Pancreas (tissue), 10 donors: ENCODE measurements at places on chromosomes 1 and 21. TPM values are rescaled to one million over a fixed set of nuclear protein-coding genes. Genes with fewer than 3 reads are reported as not detected.

Gene CHRM3
- total RNA-seq = 29.3 TPM

Gene GRIK1
- total RNA-seq = 0.09 TPM

Gene IRF6
- 36.8 TPM for total RNA-seq

Gene TRIM45
- total RNA-seq = 2.4 TPM

Gene SLC45A3
- total RNA-seq = 2.1 TPM

Gene FAM131C
- total RNA-seq = 1.9 TPM

Gene WNT2B
- total RNA-seq = 2.0 TPM

Gene DYRK3
- 3.1 TPM for total RNA-seq

- no peaks in the 10 kb centered on the region for H3K27me3 ChIP-seq
- no peaks in the 10 kb centered on the region for H3K36me3 ChIP-seq
- DNase-seq = no peak
Observed at GRCh38 chr21:27314131-27314530, 347.2 kb upstream of the ADAMTS5 start.

GRCh38 chr1:156498432-156499193 lies 2.0 kb downstream of the MEF2D start:
- H3K4me1 ChIP-seq = peaks cover 69% of the 10 kb centered on the region
- peak overlapping the region; percentile 100 for H3K27ac ChIP-seq
- H3K36me3 ChIP-seq = no peaks in the 10 kb centered on the region
- peak overlapping the region; percentile 97 for H3K4me3 ChIP-seq
- DNase-seq = peak; percentile 79
- no peaks in the 10 kb centered on the region for H3K27me3 ChIP-seq

GRCh38 chr1:170586321-170587252 lies 54.6 kb downstream of the GORAB start:
- H3K36me3 ChIP-seq = no peaks in the 10 kb centered on the region
- no peaks in the 10 kb centered on the region for H3K27me3 ChIP-seq
- H3K27ac ChIP-seq = no peak overlapping the region
- H3K4me1 ChIP-seq = no peaks in the 10 kb centered on the region
- DNase-seq = no peak

DNA sequence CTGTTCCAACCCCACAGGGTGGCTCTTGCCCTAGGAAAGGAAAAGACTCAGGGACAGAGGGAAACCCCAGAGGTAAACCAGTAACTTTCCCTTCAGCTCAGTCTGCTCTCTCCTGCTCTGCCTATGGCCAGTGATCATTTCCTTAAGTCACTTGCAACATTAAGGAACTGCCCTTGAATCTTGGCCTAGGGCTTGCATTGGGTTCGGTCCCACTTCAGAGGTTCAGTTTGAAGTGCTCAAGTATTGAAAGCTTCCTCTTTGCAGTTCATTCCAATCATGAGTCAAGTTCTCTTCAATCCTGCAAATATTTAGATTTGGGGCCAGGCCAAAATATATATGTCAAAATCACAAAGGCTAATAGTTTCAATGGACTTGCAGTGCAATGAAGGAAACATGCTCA lies 97.7 kb upstream of the IRF2BP2 start:
- no peaks in the 10 kb centered on the region for H3K27me3 ChIP-seq
- H3K36me3 ChIP-seq = no peaks in the 10 kb centered on the region
- no peaks in the 10 kb centered on the region for H3K4me1 ChIP-seq
- H3K4me3 ChIP-seq = no peak overlapping the region
- no peak overlapping the region for H3K27ac ChIP-seq

GRCh38 chr1:3222042-3222692 lies 153.2 kb downstream of the PRDM16 start:
- H3K4me1 ChIP-seq = peaks cover 54% of the 10 kb centered on the region
- peak overlapping the region; percentile 13 for H3K4me3 ChIP-seq
- peak; percentile 94 for DNase-seq

- no peaks in the 10 kb centered on the region for H3K36me3 ChIP-seq
- H3K4me1 ChIP-seq = no peaks in the 10 kb centered on the region
- H3K27ac ChIP-seq = no peak overlapping the region
- no peak overlapping the region for H3K4me3 ChIP-seq
- DNase-seq = no peak
- no peaks in the 10 kb centered on the region for H3K27me3 ChIP-seq
Observed at GRCh38 chr1:151508833-151509232, 2.4 kb upstream of the CGN start.

GRCh38 chr1:47179988-47180563 lies 9.8 kb downstream of the PDZK1IP1 start:
- H3K4me1 ChIP-seq = peaks cover 12% of the 10 kb centered on the region
- no peak for DNase-seq
- H3K4me3 ChIP-seq = peak overlapping the region; percentile 39
- no peaks in the 10 kb centered on the region for H3K27me3 ChIP-seq

DNA sequence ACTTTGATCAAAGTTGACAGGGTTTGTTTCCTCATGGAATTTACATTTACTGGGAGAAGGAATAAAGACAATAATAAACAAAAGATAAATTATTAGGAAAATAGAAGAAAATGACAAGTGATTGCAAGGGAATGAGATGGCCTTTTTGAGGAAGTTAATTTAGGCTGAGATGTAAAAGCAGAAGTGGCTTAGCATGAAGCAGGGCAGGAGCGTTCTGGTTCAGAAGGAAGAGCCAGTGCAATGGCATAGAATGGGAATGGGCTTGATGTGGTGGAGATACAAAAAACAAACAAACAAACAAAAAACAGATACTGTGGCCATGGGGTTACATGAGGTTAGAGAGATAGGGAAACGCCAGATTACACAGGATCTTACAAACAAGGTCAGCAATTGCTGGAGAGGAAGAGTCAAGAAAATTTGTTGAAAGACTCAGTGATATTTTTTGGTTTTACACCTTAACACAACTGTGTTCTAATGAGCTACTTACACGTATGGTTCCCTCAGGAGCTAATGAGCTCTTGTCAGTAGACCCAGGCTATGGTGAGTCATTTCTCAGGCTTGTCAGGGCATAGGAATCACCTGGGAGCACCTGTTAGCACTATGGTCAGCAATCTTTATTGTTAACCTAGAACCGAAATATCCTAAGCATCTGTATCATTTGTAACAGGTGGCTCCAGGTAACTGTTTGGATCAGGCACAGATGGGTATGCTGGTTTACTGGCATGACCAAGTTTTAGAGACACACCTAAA lies 8.7 kb upstream of the CADM3 start:
- no peak overlapping the region for H3K27ac ChIP-seq
- H3K4me3 ChIP-seq = no peak overlapping the region
- no peak for DNase-seq
- H3K27me3 ChIP-seq = peaks cover 7% of the 10 kb centered on the region
- H3K4me1 ChIP-seq = no peaks in the 10 kb centered on the region

DNA sequence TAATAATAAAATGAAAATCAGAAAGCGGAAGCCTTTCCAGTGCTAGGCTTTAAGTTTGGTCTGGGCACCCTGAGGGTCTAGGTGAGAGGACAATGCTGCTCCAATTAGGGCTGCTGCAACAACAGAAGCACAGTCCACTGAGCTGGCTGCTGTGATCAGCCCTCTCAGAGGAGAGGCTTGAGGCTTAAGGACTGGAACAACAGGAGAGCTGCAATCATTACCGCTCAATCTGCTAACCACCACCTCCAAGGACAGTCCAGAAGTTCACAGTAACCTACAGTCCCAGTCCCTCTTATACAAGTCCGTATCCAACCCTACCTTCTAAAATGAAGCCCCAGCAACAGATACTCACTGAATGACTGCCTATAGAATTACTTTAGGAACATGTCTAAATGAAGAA lies 62.1 kb downstream of the USP24 start:
- H3K27me3 ChIP-seq = no peaks in the 10 kb centered on the region
- peaks cover 7% of the 10 kb centered on the region for H3K36me3 ChIP-seq
- no peak overlapping the region for H3K27ac ChIP-seq
- no peak overlapping the region for H3K4me3 ChIP-seq
- no peak for DNase-seq

GRCh38 chr1:107804741-107805140 lies 160.2 kb downstream of the VAV3 start:
- H3K27me3 ChIP-seq = no peaks in the 10 kb centered on the region
- no peaks in the 10 kb centered on the region for H3K36me3 ChIP-seq
- no peak overlapping the region for H3K4me3 ChIP-seq
- H3K27ac ChIP-seq = no peak overlapping the region

GRCh38 chr1:13762642-13763041 lies 62.7 kb downstream of the PRDM2 start:
- H3K36me3 ChIP-seq = no peaks in the 10 kb centered on the region
- no peak overlapping the region for H3K27ac ChIP-seq
- no peak overlapping the region for H3K4me3 ChIP-seq
- no peak for DNase-seq

DNA sequence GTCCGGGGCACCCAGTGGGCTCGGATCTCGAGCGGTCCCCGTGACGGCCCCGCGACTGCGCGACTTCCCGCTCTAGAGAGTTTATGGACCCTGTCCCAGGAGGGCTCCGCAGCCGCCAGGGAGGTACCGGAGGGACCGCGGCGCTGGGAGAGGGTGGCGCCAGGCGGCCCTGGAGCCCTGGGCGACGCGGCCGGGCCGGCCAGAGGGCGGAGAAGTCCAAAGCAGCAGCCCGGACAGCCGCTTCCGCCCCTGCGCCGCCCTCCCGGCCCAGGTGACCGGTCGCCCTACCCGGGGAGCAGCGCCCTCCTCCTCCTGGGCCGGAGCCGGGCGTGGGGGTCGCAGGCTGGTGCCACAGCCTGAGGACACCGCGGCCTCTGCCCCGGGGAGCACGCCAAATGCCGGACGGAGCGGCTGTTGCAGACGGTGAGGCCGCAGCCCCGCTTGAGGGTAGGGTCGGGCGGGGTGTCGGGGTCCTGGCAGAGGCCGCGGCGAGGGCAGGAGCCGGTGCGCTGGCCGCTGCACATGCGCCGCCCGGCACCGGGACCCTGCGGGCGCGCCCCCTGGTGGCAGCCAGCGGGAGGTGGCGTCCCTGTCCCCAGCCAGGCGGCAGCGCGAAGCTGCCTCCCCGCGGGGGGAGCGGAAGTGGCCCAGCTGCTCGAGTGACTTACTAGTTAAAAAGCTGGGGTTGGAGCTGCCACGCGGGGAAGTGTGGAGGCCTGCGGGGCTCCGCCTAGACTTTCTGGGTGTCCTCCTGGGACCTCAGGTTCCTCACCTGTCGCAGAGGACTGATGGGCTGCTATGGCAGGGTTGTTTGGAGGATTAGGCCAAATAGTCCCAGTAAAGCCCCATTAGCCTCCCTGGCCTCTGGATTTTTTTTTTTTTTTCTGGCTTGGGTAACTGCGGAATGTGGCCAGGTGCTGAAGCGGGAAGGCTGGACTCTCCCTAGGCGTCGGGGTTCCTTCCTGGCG lies 20.9 kb upstream of the ZNF678 start:
- DNase-seq = peak; percentile 95
- peak overlapping the region; percentile 57 for H3K4me3 ChIP-seq
- H3K36me3 ChIP-seq = no peaks in the 10 kb centered on the region
- H3K27me3 ChIP-seq = no peaks in the 10 kb centered on the region
- peak overlapping the region; percentile 68 for H3K27ac ChIP-seq

DNA sequence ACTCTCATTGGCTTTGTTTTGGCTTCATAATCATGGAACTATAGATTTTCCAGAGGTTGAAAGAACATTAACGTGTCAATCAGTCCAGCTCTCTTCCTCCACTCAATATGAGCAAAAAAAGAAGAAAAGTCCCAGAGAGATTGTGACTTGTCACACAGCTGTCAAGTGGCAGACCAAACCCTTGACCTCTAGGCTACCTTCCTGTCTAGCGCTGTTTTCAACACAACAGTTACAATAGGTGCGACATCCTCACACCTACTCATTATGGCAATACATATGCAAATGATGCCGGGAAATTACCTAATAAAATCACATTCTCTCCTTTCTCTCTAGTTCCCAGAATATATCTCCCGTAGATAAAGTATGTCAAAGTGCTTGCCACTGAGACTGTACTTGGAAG lies 1.1 kb downstream of the WARS2 start:
- peak overlapping the region; percentile 56 for H3K4me3 ChIP-seq
- H3K27ac ChIP-seq = peak overlapping the region; percentile 94
- H3K4me1 ChIP-seq = peaks cover 17% of the 10 kb centered on the region
- no peaks in the 10 kb centered on the region for H3K36me3 ChIP-seq
- no peak for DNase-seq
- no peaks in the 10 kb centered on the region for H3K27me3 ChIP-seq

DNA sequence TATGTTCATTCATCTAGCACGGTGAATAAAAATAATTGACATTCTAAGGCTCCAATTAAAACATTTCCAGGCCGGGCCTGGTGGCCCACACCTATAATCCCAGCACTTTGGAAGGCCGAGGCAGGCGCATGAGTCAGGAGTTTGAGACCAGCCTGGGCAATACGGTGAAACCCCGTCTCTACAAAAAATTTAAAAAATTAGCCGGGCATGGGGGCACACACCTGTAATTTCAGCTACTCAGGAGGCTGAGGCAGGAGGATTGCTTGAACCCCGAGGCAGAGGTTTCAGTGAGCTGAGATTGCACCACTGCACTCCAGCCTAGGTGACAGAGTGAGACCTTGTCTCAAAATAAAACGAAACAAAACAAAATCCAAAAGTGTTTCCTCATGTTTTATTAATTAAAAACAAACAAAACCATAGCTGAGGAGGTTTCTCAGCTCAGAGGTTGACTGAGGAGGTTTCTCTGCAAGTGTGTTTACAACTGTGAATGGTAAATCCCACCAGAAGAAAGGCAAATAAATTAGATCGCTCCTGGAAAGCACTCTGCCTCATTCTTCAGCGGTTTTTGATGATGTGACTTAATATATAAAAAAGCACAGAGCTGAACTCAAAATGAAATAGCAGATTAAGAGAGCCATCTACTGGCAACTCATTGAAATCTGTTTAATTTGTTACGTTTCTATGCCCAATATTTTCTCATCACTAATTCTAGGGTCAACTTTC lies 37.7 kb upstream of the ATG4C start:
- no peak overlapping the region for H3K27ac ChIP-seq
- H3K36me3 ChIP-seq = no peaks in the 10 kb centered on the region
- no peak overlapping the region for H3K4me3 ChIP-seq

DNA sequence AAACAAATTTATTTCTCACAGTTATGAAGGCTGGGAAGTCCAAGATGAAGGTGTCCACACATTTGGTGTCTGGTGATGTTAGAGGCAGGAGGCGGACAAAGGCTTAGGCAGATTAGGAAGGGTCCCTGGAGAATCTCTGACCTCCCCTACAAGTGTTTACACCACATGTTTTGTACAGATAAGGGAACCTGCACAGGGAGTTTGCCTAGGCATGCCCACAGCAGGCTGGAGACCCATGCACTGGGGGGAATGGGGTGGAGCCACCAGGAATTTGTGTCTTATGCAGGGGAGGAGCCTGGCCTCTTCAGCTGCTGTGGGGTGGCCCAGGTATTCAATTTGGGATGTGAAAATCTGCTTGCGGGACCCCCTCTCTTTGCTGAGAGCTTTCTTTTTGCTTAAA lies 131.3 kb downstream of the PATJ start:
- no peaks in the 10 kb centered on the region for H3K36me3 ChIP-seq
- H3K27ac ChIP-seq = no peak overlapping the region

GRCh38 chr1:212257157-212257556 lies 28.1 kb upstream of the PPP2R5A start:
- no peak for DNase-seq
- H3K4me1 ChIP-seq = peaks cover 8% of the 10 kb centered on the region
- H3K27ac ChIP-seq = no peak overlapping the region
- no peaks in the 10 kb centered on the region for H3K36me3 ChIP-seq
- H3K4me3 ChIP-seq = no peak overlapping the region
